Subcutaneous preadipocyte (primary cell): ENCODE measurements at places on chromosomes 12 and 14. TPM values are rescaled to one million over a fixed set of nuclear protein-coding genes. Genes with fewer than 3 reads are reported as not detected.

Gene C12orf54
- not detected in 2 replicates for total RNA-seq

Gene SMIM10L1
- 4.0 and 5.7 TPM in 2 replicates for total RNA-seq

Gene SIX4
- 3.3 and 10.8 TPM in 2 replicates for total RNA-seq

Gene TAS2R50
- total RNA-seq = 2.6 and 3.7 TPM in 2 replicates

Gene RARG
- 26.8 and 29.7 TPM in 2 replicates for total RNA-seq

Gene MIPOL1
- total RNA-seq = 8.5 and 11.3 TPM in 2 replicates

Gene EPYC
- total RNA-seq = not detected in 2 replicates

Gene FAM186B
- 0.20 and 0.37 TPM in 2 replicates for total RNA-seq

Gene SLC38A4
- under 0.01 and 0.20 TPM in 2 replicates for total RNA-seq

Gene SMOC1
- 23.9 and 25.2 TPM in 2 replicates for total RNA-seq

Gene KRT6C
- not detected in 2 replicates for total RNA-seq

Gene NKX2-1
- total RNA-seq = not detected in 2 replicates

Gene PLCZ1
- 0.39 TPM in 1 of 2 replicates, not detected in the other for total RNA-seq

Gene SLC2A14
- total RNA-seq = under 0.01 and 0.20 TPM in 2 replicates

Gene LTBP2
- total RNA-seq = 40.1 and 59.5 TPM in 2 replicates

Gene FOXM1
- 24.6 and 26.2 TPM in 2 replicates for total RNA-seq

Gene ZNF891
- 1.1 and 1.4 TPM in 2 replicates for total RNA-seq

Gene TAS2R9
- total RNA-seq = 0.20 TPM in 1 of 2 replicates, not detected in the other

Gene DEGS2
- total RNA-seq = under 0.01 TPM in 1 of 2 replicates, not detected in the other

Gene TOMM20L
- total RNA-seq = not detected in 2 replicates

Gene TAS2R8
- under 0.01 TPM in 1 of 2 replicates, not detected in the other for total RNA-seq

Gene FAM222A
- total RNA-seq = under 0.01 and 0.20 TPM in 2 replicates

Gene CORO1C
- total RNA-seq = 227 and 293 TPM in 2 replicates

Gene SIRT4
- 0.59 and 0.73 TPM in 2 replicates for total RNA-seq

Gene LIMA1
- total RNA-seq = 112 and 128 TPM in 2 replicates

Gene UBE2N
- 79.4 and 127 TPM in 2 replicates for total RNA-seq

Gene DGLUCY
- 50.3 and 53.2 TPM in 2 replicates for total RNA-seq

Gene SERPINA10
- not detected in 2 replicates for total RNA-seq

Gene ADSS1
- 0.39 and 0.73 TPM in 2 replicates for total RNA-seq

Gene RPGRIP1
- not detected in 2 replicates for total RNA-seq

Gene DIO2
- total RNA-seq = under 0.01 TPM in 2 replicates

Gene ASPG
- not detected in 2 replicates for total RNA-seq
